GM12864 (cell line): ENCODE measurements at places on chromosomes 12 and 14.

DNA sequence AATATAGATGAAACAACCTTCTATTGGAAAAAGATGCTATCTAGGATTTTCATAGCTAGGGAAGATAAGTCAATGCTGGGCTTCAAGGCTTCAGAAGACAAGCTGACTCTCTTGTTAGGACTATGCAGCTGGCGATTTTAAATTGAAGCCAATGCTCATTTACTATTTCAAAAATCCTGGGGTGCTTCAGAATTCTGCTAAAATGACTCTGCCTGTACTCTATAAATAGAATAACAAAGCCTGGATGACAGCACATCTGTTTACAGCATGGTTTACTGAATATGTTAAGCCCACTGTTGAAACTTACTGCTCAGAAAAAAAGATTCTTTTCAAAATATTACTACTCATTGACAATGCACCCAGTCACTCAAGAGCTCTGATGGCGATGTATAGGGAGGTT is 155.1 kb downstream of the PIK3C2G start:
- no peak for DNase-seq

- no peak for DNase-seq
These were observed 105.5 kb downstream of the GPATCH2L start for GRCh38 chr14:76257111-76257803.

DNA sequence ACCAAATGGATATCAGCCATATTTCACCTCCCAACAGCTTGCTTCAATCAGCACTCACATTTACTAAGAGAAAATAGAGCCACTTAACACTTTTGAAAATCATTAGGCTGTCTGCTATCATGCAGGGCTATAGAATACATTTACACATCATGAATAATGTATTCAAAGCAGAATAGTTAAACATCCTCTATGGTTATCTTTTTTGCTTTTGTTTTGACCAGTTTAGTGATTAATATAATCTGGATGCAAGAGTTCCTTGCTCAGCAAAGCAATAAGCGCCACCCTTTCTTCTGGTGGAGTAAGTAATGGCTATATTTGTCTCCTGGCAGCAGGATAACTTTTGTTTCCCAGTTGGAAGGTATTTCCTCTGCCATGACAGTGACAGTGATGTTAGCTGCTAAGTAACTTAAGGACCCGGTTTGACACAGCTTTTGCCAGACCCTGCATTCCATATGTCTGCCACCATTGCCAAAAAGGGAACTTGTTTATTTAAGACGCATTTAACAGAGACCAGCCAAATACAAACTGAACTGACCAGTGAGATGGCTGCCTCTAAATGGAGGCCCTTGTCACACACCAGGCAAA is 70.3 kb upstream of the NR2C1 start:
- DNase-seq: no peak

GRCh38 chr12:129659961-129660622 is 243.7 kb downstream of the TMEM132D start:
- DNase-seq: no peak

- no peak for DNase-seq
These were observed 107.5 kb downstream of the KITLG start for GRCh38 chr12:88472775-88473174.

DNA sequence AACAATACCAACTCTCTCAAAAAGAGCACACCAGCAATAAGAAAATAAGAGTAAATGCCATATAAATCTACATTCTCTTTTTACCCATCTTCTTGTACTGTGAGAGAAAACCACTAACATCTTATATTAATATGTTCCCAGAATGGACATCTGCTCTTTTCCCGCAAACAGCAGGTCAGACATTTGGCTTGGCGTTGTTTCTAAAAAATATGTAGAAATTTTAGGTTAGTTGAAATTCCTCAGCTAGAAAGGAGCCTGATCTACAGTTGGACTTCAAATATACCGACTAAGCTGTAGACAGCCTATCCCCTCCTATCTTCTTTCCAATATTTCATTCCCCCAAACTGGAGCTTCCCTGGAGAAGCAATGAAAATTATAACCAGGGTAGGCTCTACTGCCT is 88.7 kb downstream of the PPP2R5E start:
- no peak for DNase-seq

GRCh38 chr14:102819176-102819628 is 42.0 kb downstream of the TRAF3 start:
- DNase-seq: peak; percentile 85

- no peak for DNase-seq
These were observed 62.2 kb downstream of the PAPOLA start for GRCh38 chr14:96564389-96564788.

DNA sequence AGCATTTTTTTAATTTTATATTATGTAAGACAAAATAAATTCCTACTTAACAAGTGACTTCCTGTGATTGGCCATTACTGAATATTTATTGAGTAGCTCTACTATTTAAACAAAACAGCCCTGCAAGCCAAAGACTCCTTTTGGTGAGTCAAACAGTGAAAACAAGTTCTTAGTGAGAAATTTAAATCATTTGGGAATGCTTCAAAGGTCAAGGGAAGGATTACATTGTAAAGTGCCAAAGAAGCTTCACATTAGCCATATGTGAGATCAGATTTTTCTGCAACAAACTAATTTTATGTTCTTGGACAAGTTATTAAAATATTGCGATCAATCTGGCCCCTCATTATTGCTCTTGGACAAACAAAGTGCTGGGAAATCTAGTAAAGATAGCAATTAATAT is 795.4 kb upstream of the MGAT4C start:
- no peak for DNase-seq

- DNase-seq: no peak
These were observed 190.3 kb downstream of the CEP128 start for GRCh38 chr14:80751285-80751684.

- DNase-seq: no peak
These were observed 58.7 kb upstream of the NCOR2 start for GRCh38 chr12:124625867-124626675.

DNA sequence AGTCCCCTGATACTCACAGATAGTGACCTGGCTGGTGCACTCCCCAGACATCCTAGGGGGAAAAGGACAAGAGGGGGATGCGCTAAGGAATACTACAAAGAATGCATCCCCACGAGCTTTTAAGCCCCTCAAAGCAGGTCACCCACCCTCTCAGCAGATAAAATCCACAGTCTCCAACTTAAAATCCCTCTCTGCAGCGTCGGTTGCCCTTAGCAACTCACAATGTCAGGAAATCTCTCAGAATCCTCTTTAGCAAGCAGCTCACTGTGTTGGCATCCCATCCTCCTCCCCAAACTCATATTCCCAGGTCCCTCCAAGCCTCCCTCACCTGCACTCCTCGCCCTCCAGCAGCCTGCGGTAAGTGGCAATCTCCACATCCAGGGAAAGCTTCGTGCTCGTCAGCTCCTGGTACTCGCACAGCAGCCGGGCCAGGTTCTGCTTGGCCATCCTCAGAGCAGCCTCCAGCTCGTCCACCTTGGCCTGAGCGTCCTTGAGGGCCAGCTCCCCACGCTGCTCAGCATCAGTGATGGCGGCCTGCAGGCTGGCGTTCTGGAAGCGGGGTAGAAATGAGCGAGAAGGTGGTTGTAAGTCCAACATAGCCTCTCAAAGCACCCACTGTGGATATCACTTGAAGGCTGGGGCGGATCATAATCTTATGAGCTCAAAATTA is 5.5 kb upstream of the KRT79 start:
- DNase-seq: no peak

DNA sequence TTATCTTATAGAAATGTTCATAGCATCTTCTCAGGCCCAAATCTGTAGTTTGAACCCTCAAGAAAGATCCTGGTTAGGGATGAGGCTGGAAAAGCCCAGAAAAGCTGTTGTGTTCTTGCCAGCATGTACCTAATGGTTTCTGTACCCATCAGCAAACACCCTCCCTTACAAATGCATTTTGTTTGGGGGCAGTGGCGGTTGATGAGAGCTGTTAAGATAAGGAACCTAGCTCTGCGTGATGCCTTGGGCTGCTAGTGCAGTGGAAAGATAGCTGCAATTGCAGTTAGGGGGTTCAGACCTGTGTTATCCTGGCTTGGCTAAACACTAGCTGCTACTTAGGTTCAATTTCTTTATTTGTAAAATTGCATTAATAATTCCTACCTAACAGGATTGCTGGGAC is 3.6 kb downstream of the TPH2 start:
- DNase-seq: no peak

DNA sequence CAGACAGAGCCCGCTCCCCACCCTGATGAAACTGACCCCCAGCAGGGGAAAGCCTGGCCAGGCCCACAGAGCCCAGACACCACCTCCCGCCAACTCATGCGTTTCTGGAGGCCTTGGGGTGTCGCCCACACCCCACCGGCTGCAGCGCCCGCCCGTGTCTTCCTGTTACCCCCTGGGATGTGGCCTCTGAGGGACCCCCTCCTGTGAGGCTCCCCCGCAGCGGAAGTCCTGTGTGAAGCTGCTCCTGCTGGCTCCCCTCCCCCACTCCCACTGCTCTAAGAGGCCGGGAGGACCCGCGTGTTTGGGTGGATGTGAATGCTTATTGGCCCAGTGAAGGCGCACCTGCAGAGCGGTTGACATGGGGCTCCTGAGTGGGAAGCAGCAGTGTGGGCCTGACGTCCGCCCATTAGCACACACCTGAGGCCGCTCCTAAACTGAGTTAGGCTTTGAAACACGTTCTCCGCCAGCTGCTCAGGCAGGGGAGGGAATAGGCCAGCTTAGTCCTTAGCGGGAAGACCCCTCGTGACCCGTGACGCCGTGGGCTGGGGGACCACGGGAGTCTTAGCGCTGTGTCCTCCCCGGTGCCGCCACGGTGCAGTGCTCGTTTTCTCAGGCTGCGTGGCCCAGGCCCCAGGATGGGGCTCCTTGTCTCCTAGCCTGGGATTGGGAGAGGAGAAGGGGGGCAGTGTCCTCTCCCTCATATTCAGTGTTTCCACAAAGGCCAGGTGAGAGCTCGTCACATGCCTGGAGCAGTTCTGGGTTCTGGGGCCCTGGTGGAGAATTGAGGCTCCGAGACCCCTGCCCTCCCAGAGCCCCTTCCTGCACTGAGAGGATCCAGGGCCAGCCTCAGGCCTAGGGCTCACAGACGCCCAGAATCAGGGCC is 323.4 kb upstream of the SFSWAP start:
- DNase-seq: no peak

GRCh38 chr14:70114621-70115156 is 74.1 kb downstream of the SLC8A3 start:
- no peak for DNase-seq

DNA sequence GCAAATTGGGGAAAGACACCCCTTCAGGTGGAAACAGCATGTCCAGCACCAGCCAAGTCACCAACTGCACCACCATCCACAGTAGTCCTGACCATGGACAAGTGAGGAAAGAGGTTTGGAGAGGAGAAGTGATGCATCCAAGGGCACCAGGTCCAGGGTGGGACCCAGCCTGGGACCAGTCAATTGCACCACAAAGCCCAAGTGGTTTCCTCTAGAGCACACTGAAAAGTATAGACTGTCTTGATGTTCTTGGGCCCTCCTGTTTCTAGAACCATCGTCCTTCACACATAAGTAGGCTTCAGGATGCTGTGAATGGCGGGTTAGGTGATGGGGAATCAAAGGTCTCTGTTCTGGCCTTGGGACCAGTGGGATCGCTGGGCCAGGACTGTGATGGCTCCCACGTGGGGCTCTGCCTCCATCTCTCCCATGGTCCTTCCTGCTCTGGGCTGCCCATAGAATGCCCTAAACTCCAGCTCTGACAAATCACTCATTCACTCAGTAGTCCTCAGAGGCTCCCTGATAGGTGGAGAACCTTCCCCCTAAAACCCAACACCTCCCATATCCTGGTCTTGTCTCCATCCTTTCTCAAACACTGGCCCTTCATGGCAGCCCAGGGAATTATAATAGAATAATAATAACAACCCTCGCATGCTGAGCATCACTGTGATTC is 9.2 kb downstream of the KRT79 start:
- no peak for DNase-seq

- DNase-seq: no peak
These were observed 69.7 kb downstream of the CIT start for GRCh38 chr12:119807380-119807779.

DNA sequence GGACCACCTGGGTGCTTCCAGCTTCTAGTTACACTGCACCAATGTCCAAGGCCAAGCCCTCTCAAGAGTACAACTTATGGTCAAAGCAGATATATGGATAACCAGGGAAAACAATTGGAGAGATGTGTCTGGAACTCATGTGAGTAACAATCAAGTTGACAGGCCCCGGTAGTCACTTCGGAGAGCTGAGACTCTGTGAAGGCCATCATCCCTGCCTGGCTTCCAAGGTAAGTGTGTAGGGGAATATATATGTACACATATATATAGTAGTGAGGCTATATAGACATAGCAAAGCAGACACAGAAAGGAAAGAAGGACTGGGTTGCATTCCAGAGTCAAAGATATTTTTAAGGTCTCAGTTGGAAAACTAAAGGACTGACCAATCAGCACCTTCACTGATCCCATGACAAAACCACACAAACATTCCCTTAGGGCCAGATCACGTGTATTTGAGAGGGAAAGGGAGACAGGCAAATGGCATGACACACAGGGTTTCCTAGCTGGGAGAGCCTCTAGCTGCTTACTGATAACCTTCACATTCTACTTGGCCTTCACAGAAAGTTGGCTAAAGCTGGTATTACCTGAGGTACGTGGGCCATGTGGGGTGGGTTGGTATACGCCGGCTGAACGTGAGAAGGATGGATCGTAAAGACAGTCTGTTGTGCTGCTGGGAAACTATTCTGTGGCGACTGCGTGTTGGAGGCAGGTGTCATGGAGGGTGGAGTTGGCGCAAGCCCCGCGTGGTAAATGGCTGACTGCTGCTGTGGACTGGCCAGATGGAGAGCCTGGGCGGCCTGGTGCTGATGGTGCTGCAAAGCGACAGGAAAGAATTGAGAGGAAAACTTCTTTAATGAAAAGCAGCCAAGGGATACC is 50.0 kb downstream of the SH2B3 start:
- DNase-seq: no peak

DNA sequence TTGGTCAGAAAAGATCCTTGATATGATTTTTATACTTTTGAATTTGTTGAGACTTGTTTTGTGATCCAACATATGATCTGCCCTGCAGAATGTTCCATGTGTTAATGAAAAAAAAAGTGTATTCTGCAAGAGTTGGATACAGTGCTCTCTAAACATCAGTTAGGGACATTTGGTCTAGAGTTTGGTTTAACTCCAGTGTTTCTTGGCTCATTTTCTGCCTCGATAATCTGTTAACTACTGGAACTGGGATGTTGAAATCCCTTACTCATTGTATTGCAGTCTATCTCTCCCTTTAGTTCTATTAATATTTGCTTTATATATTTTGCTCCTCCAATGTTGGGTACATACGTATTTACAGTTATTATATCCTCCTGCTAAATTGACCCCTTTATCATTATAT is 18.3 kb upstream of the TXNRD1 start:
- no peak for DNase-seq

DNA sequence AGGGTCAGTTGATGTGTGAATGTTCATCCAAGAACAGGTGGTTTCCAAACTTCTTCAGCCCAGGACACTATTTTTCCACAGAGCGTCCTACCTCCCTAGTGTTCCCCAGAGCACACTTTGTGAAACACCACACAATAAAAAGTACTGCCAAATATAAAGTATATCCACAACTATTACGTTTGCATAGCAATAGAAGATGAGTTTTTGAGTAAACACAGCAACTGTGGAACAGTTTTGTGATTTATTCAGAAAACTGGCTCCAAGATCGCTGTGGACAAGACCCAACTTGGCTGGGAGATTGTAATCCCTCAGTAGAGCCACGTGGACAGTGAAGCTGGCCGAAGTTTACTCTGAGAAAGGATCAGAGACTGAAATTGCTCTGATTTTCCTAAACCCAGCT is 14.5 kb upstream of the MAP1LC3B2 start:
- DNase-seq: no peak
